ENCODE measurements at places on chromosomes 11 and 22.

DNA sequence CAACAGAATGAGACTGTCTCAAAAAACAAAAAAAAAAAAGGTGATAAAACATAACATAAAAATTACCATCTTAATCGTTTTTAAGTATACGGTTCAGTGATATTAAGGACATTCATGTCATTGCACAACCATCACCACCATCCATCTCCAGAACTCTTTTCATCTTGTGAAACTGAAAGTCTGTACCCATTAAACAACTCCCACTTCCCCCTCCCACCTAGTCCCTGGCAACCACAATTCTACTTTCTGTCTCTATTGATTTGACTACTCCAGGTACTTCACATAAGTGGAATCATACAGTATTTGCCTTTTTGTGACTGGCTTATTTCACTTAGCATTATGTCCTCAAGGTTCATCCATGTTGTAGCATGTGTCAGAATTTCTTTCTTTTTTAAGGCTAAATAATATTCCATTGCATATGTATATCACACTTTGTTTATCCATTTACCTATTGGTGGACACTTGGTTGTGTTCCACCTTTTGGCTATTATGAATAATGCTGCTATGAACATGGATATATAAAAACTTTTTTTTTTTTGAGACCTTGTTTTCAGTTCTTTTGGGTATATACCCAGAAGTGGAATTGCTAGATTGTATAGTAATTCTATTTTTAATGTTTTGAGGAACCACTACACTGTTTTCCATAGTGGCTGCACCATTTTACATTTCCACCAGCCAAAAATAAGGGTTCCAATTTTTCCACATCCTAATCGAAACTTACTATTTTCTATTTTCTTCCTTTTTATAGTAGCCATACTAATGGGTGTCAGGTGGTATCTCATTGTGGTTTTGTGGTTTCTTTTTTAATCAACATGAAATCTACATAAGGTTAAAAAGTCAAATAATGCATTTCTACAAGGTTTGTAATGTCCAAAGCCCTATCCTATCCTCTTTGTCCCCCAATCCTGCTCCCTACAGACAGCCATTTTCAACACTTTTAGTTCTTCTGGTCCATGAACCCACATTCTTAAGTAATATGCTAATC lies 23.4 kb upstream of the PIK3C2A start:
- peak; percentile 68 for DNase-seq

DNA sequence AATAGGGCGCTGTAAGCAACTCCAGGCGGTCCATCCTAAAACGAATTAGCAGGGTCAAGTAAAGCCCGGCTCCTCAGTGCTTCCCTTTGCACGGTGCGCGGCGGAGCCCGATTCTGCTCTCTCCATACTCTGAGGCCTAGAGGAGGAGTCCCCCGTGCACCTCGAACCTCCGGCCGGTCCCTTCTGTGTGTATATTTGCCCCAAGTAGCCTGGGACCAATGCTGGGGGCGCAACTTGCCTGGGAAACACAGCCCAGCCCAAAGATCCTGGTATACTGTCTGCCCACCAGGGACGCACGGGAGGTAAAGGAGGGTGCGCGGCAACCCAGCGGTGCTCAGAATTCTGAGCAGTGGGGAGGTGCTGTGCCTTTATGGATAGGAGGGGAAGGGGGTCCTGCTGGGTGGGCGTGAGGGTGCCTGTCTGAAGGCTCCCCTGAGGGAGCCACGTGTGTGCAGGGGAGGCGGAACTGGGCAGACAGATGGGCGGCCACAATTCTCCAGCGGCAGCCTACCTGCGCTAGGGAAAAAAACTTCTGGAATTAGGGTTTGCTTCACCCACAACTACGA lies 4.8 kb upstream of the TBX1 start:
- no peak for DNase-seq

DNA sequence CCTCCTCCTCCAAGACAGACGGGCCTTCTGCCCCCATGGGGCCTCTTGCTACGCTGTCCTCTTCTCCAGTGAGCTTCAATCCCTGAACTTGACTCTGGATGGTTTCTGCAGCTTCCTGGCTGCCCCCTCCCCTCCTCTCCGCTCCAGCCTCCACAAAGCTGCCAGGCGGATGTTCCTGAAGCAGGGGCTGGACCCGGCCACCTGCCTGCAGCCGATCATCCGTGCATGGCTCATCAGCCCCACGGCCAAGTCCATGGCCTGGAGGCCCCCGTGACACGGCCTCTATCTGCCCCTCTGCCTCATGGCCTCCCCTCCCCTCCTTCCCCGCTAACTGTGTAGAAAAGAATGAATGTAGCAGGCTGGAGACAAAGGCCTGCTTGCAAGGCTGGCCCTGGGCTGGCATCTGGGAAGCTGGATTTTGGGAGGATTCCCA lies 6.8 kb upstream of the SUN2 start:
- DNase-seq, result no peak

GRCh38 chr11:27786331-27786730 lies 86.1 kb upstream of the BDNF start:
- DNase-seq, result no peak

DNA sequence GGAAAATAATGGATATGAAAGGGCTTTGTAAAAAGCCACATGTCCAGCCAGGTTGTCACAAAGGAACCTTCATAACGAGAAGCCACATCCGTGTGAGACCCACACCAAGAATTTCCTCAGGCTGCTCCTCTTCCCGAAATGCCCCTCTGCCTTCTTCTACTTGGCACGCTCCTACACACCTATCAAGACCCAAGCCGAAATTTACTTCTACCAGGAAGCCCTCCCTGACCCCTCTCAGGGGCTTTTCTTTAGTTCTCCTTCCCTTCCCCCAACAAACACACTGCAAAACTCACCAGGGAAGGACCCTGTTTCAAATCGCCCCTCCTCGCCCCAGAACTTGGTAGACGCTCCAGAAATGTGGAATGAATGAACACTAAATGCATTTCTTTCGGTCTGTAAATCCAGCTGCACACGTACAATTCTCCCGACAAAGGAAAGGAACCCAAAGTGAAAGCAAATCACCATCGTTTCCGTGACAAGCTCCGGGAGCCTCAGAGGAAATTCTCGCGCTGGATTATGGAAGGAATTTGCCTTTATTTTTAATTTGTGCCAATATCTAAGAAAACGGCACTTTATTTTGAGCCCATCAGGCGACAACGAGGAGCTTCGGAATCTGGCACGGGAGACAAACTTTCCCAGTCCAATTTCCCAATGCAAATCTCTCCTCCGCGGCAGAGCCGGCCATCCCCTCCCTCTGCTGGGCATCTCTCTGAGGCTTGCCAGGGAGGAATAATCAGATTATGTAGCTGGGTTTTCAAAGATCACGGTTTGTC lies 13.2 kb upstream of the SHISAL1 start:
- peak; percentile 36 for DNase-seq

- DNase-seq, result no peak
Observed at GRCh38 chr22:23219317-23219716, 39.0 kb downstream of the BCR start.

- DNase-seq, result no peak
Observed at GRCh38 chr11:17771415-17771814, 36.8 kb downstream of the KCNC1 start.

GRCh38 chr11:70250876-70251658 lies 19.4 kb upstream of the PPFIA1 start:
- DNase-seq, result no peak

DNA sequence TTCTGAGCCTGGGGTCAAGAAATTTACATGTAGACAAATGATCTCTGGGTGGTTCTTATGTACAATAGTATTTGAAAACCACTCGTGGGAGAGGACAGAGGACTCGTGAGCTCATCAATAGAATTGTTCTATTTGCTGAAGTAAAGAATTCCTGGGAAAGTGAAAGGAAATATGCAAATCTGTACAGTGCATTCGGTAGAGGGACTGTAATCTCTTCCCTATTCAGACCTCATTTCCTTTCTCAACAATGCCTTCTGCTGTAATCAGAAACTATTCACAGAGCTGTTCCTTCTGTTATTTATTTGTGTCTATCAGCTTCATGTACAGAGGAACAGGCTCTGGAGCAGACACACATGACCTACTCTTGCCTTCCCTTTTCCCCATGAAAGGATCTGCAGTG lies 709.4 kb upstream of the KIRREL3 start:
- DNase-seq, result no peak

- no peak for DNase-seq
Observed at GRCh38 chr22:18962308-18962635, 26.2 kb upstream of the PRODH start.

- DNase-seq, result no peak
Observed at GRCh38 chr11:66491315-66491935, 11.2 kb downstream of the DPP3 start.

GRCh38 chr11:3165152-3165705 lies at the start of gene OSBPL5:
OSBPL5 (minus strand) TSS chr11:3165310; CDS start chr11:3129148, 36,162 bp downstream.
- peak; percentile 58 for DNase-seq

DNA sequence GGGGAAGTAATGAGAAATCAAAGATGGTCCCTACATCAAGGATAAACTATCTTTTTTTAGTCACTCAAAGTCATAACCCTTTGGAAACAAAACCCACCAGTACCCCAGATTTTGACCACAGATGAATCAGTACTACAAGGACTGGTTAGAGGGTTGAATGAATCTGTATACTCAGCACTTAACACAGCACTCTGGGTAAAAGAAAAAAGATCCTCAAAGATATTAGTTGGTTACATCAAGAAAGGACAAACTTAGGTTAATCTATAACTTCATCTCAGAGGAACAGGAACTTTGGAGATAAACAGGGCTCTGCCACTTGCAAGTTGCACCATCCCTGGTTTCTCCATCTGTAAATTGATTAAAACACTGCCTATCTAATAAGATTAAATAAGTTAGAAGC lies 18.8 kb downstream of the SC5D start:
- DNase-seq, result peak; percentile 10

DNA sequence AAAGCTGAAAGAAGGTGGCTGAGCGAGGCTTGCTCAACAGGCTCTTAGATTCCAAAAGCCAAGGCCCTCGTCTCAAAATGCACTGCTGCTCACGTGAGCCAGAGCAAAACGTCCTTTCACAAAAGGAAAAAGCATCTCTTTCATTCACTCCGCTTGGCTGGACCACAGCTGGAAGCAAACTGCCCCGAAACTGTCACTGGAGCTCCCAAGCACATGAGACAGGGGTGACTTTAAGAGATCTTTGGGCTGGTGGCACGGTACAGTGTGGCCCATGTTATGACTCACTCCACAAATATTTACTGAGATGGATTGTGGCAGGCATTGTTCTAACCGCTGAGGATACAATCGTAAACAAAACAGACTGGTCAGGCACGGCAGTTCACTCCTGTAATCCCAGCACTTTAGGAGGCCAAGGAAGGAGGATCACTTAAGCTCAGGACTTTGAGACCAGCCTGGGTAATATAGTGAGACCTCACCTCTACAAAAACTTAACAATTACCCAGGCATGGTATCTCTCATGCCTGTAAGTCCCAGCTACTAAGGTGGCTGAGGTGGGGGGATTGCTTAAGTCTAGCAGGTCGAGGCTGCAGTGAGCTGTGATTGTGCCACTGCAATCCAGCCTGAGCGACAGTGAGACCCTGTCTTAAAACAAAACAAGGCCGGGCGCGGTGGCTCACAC lies 3.6 kb downstream of the PLA2G6 start:
- DNase-seq, result no peak

DNA sequence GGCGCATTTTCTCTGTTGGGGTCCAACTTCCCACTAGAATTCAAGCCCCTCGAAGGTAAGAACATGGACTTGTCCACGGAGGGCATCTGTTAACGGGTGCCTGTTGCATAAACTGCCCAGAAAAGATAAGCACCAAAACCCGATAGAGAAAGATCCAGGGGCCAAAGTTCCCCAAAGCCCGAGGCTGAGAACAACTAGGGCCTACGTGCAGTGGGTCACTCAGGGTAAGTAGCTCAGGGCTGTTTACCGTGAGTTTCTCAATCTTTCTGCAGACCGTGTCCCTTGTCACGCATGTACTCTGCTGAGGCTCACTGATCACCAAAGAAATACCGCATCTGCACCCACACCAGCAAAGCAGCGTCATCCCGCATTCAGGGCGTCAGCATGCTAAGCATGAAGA lies 24.4 kb downstream of the PGA5 start:
- DNase-seq, result no peak

DNA sequence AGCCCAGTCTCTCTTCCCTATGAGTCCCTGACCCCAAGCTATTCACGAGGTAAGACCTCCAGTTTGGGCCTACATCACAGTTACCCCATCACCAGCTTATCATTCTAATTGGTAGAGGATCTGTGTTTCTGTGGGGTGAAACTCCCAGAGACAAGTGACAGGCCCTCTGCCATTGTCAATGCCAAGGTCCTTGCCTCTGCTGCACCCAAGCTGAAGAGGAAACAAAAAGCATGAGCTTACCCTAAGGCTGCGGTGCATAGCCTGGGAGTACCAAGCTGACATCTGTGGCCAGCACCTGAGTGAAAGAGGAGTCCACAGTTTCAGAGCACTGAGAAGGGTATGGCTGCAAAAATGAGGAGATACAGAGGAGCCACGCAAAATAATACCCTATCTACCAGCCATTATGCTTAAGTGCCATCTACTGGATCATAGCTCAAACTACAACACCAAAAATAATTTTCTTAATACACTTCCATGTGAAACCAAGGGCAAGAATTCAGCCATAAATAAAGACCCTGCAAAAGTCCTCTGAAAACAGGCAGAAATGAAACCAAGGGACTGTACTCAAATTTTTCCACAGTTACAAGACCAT lies 62.3 kb upstream of the ANO5 start:
- peak; percentile 56 for DNase-seq
